ENCODE measurements at places on chromosomes 4 and X.

DNA sequence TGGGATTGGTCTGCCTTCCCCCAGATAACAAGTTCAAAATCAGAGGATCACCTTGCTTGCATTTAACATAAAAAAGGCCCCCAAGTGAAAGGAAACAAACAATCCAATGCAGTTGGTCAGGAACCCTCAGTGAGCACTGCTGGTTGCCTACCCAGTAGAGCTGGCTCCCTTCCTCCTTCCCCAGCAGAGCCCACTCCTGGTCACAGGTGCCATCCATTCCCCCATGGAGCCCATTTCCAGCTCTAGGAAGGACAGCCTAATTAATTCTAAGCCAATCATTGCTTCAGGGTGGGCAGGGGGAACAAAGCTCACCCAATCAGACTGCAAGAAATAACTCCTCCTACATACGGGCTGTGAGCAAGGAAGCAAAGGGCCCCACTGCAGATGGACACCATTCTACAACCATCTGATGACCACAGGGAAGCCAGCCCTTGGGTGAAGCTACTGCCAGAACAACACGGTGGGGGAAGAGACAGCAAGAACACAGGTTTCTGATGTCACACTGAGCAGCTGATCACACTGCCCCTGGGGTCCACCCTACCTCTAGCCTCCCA, 86.5 kb downstream of the SH3KBP1 start:
- DNase-seq: no peak

- DNase-seq: no peak
Measured at GRCh38 chr4:39062770-39063097, 702 bp downstream of the KLHL5 start.

DNA sequence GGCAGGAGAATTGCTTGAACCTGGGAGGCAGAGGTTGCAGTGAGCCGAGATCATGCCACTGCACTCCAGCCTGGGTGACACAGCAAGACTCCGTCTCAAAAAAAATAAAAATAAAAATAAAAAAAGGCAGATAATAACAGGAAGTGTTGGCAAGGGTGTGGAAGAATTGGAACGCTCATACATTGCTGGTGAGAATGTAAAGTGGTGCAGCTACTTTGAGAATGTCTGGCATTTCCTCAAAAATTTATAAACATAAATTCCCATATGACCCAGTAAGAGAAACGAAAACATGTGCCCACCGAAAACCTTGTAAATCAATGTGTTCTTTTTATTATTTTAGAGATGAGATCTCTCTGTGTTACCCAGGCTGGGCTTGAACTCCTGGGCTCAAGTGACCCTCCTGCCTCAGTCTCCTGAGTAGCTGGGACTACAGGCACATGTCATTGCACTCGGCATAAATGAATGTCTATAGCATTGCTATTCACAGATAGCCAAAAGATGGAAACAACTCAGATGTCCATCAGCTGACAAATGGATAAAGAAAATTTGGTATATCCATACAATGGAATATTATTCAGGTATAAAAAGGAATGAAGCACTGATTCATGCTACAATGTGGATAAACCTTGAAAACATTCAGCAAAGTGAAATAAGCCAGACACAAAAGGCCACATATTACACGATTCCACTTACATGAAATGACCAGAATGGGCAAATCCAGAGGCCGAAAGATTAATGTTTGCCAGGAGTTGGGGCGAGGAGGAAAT, 63.7 kb upstream of the PLAC1 start:
- no peak for DNase-seq

GRCh38 chrX:252957-253291, 28.3 kb upstream of the PLCXD1 start:
- no peak for DNase-seq

DNA sequence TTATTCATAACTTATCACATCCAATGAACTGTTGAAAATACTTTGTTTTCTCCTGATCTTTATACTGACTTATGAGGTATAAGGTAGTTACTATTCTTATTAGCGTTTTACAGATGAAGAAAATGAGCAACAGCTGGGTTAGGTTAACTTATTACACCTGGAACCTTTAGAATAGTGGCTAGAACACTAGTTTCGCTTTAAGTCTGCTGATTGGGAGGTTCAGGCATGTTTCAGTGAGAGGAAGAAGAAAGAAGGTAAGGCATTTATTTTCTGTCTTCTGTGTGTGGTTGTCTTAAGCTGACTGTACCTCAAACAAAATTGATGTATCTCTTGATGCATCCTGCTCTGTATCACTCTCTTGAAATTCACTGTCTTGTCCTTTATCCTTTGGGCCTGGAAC, 302.5 kb downstream of the GRID2 start:
- DNase-seq: no peak

DNA sequence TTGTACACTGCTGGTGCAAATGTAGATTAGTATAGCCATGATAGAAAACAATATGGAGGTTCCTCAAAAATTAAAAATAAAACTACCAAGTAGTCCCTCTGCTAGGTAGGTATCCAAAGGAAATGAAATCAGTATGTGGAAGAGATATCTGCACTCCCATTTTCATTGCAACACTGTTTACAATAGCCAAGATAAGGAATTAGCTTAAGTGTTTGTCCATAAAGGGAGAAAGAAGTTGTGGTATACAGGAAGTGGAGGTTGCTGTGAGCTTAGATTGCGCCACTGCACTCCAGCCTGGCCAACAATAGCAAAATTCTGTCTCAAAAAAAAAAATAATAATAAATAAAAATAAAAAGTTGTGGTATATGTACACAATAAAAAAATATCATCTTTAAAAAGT, 325.0 kb upstream of the EMCN start:
- DNase-seq: no peak
